ENCODE measurements at places on chromosomes 3 and 15.

GRCh38 chr15:54820811-54821210, 375.9 kb downstream of the RSL24D1 start:
- no peak for DNase-seq

GRCh38 chr3:52857864-52858263, 23.0 kb upstream of the MUSTN1 start:
- no peak for DNase-seq

DNA sequence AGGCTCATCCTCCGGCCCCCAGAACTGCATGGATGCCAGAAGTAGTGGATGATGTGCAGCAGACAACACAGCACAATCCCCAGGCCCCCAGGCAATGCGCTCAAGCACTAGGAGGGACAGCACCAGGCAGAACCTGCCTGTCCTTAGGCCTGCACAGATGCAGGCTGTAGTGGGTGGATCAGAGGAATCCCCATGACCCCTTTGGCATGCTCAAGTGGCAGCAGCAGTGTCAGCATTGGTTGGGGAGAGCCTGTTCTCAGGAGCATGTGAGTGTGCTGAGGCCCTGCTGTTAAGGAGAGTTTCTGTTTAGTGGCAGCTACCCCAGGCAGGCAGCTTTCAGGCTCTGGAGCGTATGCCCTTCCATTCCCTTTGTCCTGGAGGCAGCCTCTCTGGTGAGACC, 25.1 kb upstream of the CD200R1L start:
- no peak for DNase-seq

DNA sequence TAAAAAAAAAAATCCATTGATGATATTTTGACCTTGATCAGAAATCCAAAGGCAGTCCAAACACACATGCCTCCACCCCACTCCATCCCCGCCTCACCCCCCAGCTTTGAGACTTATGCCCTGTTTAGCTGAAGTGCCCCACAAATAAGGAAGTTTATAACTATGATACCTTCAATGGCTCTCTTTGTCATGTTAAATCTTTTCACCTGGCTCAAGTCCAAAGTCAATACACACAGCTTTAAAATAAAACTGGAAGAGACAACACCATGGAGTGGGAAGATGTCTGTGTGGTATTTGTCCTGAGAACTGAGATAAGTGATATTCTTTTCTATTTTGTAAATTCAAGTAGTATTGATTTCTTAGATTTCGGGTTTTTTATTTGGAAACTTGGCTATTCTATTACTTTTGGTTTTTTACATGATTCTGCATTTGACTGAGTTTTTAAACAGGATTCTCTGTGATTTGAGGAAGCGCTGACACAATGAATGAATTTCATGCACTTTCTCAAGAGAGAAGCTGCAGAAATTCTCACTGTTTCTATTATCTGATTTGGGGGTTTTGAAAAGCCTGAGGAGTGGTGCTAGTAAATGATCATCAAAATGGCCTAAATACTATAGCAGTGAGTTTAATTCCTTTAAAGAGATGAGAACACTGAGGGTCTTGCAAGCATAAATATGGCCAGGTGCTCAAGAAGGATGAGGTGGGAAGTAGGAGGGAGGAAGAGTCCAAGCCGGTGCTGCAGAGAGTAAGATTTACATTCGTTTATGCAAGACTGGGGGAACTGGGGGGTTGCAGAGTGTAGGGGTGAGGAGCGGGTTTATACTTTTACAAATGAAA, 5.2 kb downstream of the FOXB1 start:
- no peak for DNase-seq

DNA sequence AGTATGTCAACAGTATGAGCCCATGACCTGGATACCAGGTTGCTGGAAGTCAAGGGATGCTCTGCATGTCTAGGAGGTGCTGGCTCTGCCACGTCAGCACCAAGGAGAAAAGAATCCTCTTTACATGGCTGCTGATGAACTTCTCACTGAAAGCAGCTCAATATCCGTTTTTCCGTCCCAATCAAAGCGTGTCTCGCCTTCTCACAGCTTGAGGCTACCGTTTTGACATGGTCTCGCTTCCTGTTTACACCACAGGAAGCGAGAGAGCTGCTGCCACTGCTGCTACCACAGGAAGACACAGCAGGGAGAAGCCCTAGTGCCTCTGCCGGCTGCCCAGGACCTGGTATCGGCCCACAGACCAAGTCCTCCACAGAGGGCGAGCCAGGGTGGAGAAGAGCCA, 27.3 kb downstream of the STARD5 start:
- DNase-seq: no peak
